ENCODE measurements at places on chromosomes 2 and 18.

DNA sequence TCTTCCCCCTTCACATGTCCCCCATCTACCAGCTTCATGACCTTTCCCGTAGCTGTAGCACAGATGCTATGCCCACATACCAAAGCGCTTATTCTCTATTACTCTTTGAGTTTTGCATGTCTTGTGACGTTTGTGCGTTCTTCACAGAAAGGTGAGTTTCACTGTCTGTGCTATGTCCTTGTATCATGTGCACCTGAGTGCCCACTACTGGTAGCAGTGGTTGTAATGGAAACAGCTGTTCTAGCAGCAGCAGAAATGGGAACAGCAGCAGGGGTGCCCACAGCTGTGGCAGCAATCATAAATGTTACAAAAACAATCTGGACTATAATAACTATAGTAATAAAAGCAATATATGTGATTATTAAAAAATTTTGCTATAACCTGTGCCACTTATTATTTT, 127.1 kb downstream of the STK39 start:
- no peak for DNase-seq

- DNase-seq = no peak
Observed at GRCh38 chr18:44521668-44522022, 159.0 kb upstream of the SETBP1 start.

DNA sequence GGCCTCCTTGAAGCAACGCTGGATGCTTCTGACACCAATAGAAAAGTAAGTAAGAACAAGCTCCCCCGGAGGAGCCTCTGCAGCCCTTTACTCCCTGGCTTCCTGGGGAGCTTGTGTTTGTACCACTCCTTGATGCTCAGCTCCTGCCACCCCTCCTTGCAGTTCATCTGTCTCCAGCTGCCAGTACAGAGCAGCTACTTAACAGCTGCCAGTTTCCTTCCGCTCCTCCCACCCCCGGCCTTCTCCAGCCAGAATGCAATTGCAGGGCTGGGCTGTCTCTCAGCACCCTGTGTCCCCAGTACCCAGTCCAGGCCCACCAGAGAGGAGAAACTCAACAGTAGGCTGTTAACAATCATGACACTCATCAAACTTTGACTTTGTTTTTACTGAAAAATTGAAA, 109.4 kb downstream of the AOX1 start:
- no peak for DNase-seq

GRCh38 chr2:207663870-207664545, 38.8 kb upstream of the METTL21A start:
- no peak for DNase-seq

DNA sequence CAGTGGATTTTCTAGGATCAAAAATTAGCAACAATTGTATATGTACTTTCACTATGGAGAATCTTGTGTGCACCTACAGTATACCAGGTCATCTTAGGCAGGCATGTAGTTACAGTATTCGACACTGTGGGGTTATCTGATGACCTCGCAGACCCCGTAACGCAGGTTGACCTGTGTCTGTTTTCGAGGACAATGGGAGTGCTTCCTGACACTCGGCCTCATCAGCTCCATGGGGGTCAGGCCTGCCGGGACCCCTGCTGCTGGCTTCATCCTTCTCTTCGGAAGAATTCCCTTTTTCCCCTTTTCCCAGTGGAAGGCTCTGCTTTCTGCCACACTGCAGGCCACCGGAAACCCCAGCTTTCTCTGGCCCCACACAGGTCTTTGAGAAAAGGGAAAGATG, 102.8 kb upstream of the TMEM18 start:
- no peak for DNase-seq

- no peak for DNase-seq
Observed at GRCh38 chr2:174666312-174666711, 68.7 kb upstream of the WIPF1 start.

DNA sequence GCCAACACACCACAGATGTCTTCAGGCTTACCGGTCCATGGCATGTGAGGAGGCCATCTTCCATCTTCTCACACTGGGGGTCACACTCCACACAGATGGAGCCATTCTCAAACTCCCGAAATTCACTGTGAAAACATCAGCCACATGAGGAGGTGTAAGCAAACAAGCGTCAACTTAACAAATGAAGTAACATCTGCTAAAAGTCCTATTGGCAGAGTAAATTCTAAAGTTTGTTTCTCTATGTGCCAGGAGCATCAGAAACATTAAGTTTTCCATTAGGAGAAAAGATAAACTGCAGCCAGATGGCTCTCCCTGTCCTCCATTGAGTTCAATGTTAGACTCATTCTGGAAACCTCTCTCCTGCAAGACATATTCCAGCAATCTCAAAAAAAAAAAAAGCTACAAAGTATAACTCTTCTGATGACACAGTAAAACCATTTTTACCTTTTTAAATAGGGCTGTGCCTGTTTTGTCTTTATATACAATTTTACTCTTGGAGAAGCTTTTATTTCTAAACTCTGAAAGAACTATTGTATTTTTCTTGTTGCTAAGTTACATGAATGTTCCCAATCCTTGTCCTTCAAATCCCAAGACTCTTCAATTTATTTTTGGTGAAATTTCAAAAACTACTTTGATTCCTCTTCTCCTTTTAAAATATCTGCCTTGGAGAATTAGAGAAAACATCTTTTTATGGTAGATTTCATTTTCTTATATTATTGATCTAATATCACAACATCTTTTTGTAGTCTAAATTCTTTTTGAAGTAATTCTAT, 865.3 kb downstream of the ERBB4 start:
- no peak for DNase-seq

DNA sequence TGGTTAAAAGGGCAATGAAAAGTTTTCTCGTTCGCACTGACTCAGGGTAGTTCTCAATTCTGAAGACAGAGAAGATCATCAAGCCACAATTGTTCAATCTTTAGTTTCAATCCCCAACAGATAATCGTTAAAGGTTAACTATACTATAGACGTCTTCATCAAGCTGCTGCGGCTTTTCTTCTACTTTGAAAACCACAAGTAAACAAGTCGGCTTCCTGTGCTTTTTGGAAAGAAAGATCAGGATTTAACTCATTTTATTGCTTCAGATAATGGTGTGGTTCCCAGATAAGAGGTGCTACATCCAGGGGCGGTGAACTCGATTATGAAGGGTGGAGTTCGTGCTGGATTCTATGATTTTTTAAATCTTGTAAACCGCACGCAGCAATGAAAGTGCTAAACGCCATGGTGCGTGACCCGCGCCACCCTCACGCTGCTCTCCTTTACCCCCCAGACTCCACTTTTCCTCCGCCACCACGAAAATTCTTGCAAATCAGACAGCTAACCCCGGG, 545 bp upstream of the CDCA7 start:
- peak; percentile 82 for DNase-seq

DNA sequence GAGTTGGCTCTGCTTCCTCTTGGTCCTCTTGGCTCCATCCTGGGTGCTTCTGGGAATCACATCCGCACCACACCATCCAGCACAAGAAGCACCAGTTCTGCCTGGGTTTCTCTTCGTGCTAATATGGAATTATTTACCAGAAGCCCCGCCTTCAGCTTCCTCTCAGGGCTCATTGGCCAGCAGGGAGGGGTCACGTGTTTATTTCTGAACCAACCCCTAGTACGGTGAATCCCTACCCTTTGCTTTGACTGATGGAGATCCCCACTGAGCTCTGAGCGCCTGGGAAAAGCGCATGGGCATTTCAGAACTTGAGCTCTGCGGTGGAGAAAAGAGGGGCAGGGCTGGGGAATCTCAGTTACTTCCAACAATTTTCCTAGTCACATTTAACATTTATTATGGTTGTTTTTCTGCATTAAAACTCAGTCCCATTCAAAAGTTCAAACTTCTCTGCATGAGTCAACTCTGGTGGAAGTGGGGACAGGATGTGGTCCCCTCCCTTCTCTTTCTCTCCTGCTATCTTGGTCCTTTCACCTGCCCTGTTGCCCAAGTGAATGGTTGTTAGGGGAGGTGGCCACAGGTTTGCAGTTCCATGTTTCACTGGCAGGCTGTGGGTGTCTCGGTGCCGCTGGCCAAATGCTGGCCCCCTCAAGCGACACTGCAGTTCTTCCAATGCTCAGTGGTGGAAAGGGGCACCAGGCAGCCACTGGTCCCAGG, 76.4 kb upstream of the TTC39C start:
- peak; percentile 76 for DNase-seq

GRCh38 chr2:26968001-26968400, 2.4 kb upstream of the MAPRE3 start:
- no peak for DNase-seq

DNA sequence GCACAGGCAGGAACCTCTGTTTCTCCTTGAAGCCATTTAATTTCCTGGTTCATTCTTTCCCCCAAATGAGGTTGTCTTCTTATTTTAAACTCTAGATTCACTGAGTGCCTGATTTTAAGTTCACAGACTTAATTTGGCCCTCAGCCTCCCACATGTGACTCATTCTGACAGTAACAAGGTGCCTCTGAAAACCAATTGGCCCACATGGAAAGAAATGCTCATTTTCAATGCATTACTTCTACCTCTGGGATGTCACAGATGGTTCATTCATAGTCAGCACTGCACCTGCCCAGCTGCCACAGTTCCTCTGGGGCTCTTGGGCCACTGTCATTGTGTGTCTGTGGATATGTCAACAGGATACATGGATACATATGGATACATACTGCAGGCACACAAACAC, 140.4 kb upstream of the CAPN13 start:
- DNase-seq = no peak

GRCh38 chr2:101047075-101047766, 45.1 kb downstream of the RPL31 start:
- no peak for DNase-seq

DNA sequence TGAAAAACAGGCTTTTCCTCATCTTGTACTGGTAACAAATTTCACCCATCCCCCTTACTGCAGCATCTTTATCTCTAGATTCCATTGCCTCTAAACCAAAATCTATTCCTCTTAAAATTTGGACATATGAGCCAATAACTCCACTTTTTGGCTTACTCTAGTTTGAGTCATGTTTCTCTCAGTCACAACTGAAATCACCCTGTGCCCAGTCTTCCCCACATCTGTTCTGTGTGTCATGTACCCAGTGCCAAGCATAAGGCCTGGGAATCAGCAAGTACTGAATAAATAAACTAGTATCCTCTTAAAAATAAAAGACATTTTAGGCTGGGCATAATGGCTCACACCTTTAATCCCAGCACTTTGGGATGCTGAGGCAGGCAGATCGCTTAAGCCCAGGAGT, 20.8 kb upstream of the CHN1 start:
- no peak for DNase-seq

GRCh38 chr2:167264380-167264779, 376.1 kb downstream of the XIRP2 start:
- no peak for DNase-seq

GRCh38 chr18:12838178-12838634, 45.8 kb downstream of the PTPN2 start:
- DNase-seq = peak; percentile 48

DNA sequence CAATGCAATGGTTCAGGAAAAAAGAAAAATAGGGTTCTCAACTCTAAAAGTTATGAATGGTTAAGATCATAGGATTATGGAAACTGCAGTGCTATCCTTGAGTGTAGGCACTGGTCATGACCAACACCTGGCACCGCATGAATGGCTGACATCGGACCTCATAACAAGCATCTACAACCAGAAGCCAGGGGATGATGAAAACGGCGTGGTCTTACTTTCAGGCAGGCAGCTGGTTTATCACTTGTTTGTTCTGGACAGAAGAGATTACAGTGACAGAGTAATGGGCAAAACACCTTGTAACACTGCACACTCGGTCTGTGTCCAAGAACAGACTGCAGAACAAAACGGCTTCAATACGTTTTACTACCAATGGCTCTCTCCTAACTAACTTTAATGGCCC, 132.8 kb downstream of the STK39 start:
- DNase-seq = no peak

GRCh38 chr2:228838819-228839218, 432.3 kb downstream of the PID1 start:
- no peak for DNase-seq

- DNase-seq = no peak
Observed at GRCh38 chr18:76426737-76427305, 68.2 kb downstream of the ZNF516 start.

- peak; percentile 35 for DNase-seq
Observed at GRCh38 chr2:30707304-30707903, 99.8 kb downstream of the CAPN13 start.

DNA sequence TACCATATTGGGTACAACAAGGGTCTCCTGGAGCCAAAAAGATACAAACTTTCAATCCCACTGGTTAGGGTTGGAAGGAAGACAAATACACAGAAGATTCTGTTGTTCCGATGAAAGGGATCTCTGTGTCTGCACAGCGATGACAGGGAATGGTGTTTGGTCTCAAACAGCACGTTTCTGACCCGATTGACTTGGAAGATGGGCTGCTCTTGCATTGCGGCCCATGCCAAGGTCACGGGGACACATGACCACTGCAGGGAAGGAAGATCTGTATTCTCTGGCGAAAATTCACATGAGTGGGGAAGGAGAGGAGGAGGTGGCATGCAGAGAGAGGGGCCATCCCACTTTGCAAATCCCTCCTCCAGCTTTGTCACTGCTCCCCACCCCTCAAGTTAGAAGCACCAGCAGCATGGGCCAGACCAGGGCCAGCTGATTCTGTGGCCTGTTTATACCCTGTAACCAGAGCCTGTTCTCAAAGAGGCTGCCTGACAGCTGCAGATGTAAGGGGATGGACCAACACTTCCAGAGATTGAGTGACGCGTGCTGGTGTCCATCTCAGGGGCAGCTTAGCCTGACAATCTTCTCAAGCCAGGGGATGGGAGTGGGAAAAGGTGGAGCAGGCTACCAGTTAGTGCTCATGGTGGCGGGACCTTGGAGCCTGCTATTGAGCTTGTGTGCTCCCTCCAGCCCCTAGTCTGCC, 57.2 kb downstream of the TNP1 start:
- no peak for DNase-seq

GRCh38 chr2:216498379-216499352, at the start of gene RPL37A:
RPL37A (plus strand) TSS chr2:216498844; CDS start chr2:216498875, 31 bp downstream.
- peak; percentile 93 for DNase-seq

DNA sequence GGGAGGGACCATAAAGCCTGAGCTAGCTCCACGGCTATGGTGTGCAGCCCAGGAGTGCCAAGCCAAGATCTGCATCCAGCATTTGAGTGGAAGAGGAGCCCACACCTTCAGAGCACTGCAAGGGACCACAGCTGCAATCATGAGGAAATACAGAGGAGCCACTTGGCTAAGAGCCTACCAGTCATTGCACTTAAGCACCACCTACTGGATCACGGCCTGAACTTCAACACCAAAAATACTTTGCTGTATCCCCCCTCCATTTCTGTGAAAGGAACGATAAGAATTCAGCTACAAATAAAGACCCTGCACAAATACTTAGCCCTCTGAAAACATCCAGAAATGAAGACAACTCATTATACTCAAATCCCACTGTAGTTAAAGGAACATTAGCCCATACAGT, 545.3 kb downstream of the TSN start:
- no peak for DNase-seq

- DNase-seq = no peak
Observed at GRCh38 chr2:3594493-3595281, at the start of gene COLEC11. COLEC11 (plus strand) TSS chr2:3595112; CDS start chr2:3604341, 9,229 bp downstream.

- no peak for DNase-seq
Observed at GRCh38 chr2:20579866-20580265, 71.0 kb downstream of the HS1BP3 start.

GRCh38 chr2:42348113-42348805, 12.8 kb downstream of the COX7A2L start:
- DNase-seq = no peak
